ENCODE measurements at places on chromosomes 3 and 15.

GRCh38 chr3:158642005-158642404, 2.3 kb upstream of the GFM1 start:
- DNase-seq, result no peak

GRCh38 chr3:86382556-86382955, 608.4 kb downstream of the VGLL3 start:
- DNase-seq, result no peak

DNA sequence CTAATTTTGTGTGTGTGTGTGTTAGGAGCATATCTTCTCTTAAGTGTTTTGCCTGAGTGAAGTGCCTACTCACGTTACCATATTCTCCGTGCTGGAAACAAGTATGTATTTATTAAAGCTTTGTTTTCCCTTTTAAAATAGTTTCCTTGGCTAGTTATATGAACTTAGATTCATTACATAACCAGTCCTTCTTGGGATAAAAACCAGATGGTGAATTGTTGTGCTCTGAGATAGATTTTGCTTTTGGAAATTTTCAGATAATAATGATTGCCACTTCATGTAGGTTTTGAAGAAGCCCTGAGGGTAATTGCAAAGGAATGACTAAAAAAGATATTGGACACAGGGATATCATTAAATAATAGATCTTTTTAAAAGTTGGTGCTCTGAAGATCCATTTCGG, 390.2 kb upstream of the SGO1 start:
- no peak for DNase-seq

DNA sequence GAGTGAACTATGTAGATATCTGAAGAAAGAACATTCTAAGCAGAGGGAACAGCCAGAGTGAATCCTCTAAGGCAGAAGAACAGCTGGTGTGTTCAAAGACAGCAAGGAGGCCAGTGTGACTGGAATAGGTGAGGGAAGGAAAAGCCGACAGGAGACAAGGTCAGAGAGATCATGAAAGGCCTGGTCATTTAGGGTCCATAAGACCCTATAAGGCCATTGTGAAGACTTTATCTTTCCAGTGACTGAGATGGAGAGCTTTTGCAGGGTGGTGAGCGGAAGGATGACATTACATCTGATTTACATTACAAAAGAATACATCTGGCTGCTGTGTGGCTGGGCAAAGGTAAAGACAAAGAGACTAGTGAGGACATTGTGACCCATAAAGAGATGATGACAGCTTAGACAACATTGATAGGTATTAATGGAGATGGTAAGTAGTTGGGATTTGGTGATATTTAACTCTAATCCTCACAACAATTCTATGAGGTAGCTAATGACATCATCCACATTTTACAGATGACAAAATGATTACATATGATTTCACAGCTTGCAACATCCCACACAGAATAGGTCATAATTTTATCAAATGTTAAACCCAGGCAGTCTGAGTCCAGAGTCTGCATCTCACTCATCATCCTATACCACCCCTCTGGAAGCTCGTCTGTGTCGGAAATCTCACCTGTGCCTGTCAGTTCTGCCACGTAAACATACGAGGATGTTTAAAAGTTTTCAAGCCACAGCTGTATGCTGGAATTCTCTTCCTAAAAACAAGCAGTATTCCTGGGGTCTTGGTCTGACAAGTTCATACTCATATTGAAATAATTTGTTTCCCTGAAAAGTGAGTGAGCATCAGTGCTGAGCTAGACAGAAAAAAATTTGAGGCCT, 70.2 kb upstream of the PIK3R4 start:
- DNase-seq, result no peak

DNA sequence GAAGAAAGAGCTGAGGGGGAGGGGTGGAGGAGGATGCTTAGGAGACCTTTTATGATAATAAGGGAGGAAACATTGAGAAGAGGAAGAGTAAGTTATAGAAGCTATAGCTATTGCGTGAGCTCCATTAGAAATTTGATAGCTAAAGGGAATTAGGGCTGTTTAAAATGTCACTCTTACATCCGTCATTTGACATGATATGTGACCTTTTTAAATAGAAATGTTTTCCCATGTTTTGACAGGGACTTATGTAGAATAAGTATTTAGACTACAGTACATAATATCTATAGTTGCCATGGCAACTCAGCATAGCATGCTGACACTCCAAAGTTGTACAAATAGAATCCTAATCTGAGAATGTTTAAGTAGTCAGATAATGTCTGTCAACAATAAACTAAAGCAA, 19.2 kb downstream of the RAD51 start:
- DNase-seq, result no peak

DNA sequence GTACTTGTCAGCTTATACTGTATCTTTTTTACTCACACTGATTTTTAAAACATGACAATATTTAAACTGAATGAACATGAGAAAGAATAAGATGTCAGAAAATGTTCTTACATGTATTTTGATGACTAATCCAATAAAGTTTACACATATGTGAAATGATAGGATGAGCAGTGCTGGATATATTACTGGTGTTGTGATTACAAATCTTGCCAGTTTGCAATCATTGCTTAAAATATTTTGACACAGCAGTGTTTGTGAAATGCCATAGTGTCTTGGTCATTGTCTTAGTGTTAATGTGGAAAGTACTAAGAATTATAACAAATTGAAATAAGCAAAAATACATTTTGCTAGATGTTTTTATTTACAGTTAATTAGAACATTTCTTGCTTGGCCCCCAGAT, 118.7 kb upstream of the MLF1 start:
- no peak for DNase-seq

GRCh38 chr3:141998669-141999290, 122.3 kb downstream of the ATP1B3 start:
- DNase-seq, result no peak

DNA sequence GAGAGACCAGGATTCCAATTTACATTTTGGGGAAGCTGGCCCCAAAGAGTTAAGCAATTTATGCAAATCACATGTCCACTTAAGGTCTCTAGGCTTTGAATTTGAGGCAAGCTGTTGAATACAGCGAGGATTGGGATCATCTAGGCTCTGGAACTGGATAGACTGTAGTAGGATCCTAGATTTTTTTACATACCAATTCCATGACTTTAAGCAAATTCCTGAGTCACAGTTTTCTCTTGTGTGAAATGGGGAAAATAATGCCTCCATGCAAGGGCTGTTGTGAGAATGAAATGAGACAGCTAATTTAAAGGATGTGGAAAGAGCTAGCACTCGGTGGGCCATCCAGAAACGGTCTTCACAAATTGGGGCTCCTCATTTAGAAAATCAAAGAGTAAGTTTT, 103.4 kb downstream of the MINAR1 start:
- no peak for DNase-seq

- DNase-seq, result no peak
Measured at GRCh38 chr3:60095516-60095915, 1045.7 kb upstream of the CFAP20DC start.

DNA sequence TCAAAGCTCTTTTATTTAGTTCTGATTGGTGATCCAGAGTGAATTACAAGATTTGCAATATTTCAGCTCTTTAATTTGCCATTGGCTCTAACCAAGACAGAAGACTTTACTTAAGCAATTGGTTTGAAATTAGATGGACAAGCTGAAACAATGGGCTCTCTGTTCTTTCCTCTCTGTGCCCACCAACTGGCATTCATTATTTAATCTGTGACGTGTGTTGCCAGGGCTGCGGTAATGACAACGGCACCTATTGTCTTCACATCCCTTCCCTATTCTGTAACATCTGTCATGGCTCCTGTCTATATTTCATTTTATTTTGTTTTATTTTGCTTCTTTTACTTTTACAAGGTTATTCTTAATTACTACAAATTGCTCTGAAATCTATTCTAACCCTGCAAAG, 33.9 kb downstream of the PLD1 start:
- DNase-seq, result no peak

DNA sequence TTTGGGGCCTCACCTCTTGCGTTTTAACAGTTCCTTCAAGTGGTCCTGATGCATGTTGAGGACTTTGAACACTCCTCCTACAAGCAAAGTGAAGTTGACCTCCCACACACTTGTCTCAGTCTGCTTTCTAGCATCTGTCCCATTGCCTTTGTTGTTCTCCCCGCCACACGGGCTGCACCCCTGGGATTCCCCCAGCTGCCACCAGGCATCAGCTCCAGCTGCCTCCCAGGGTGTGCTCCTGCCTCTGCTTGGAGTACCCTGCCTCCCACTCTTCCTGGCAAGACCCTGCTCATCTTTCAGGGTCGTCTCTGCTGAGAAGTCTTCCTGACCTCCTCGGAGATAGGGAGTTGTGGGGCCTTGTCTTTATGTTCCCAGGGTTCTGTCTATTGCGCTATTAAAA, 52.2 kb downstream of the IGF1R start:
- no peak for DNase-seq

All from CD14-positive monocyte (primary cell).